ENCODE measurements at places on chromosomes 1 and 21. TPM values are rescaled to one million over a fixed set of nuclear protein-coding genes. Genes with fewer than 3 reads are reported as not detected.

Gene AHCTF1
- 36.4 TPM for total RNA-seq

Gene SLAMF9
- not detected for total RNA-seq

Gene RIPPLY3
- total RNA-seq = 0.17 TPM

Gene AIRE
- 1.3 TPM for total RNA-seq

Gene LCE6A
- not detected for total RNA-seq

Gene C1QA
- total RNA-seq = 5.9 TPM

Gene OR10Z1
- not detected for total RNA-seq

Gene UBXN10
- 0.63 TPM for total RNA-seq

DNA sequence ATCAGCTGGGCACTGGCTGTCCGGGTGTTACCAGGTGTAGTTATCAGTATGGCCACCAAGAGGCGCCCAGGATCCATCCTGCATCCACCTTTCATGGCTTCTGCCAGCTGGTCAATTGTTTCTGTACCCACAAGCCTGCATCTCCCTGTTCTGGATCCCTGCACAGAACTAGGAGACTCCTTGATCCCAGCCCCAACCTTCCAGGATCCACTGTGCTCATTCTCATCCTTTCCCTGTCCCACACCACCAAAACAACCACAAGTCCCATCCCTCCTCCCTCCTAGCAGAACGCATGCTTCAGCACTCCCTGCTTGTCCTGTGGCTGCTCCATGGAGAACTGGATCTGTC is 27.2 kb upstream of the FOXE3 start:
- H3K36me3 ChIP-seq = no peaks in the 10 kb centered on the region
- H3K27me3 ChIP-seq = no peaks in the 10 kb centered on the region
- no peak overlapping the region for H3K4me3 ChIP-seq
- peaks cover 15% of the 10 kb centered on the region for H3K4me1 ChIP-seq
- peak; percentile 73 for DNase-seq

DNA sequence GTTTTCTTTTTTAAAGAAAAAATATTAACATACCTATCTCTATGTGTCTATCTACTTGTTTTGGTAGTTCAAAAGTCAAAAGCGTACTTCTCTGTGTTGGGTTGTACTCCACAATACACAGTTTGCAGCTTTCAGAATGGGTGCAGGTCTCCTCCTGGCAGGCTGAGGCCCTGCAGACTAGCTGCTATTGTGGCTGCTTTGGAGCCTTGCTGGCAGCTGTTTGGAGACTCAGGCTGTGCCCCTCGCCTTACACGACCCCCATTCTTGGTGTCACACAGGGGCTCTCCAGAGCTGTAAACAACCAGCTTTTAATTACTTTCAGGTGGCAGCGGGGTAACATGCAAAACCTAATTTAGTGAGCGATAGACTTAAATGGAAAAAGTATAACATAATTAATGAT is 160.4 kb downstream of the DSCAM start:
- H3K36me3 ChIP-seq = no peaks in the 10 kb centered on the region
- no peaks in the 10 kb centered on the region for H3K27me3 ChIP-seq
- peaks cover 4% of the 10 kb centered on the region for H3K4me1 ChIP-seq
- no peak overlapping the region for H3K4me3 ChIP-seq
- no peak overlapping the region for H3K27ac ChIP-seq
- DNase-seq = no peak

DNA sequence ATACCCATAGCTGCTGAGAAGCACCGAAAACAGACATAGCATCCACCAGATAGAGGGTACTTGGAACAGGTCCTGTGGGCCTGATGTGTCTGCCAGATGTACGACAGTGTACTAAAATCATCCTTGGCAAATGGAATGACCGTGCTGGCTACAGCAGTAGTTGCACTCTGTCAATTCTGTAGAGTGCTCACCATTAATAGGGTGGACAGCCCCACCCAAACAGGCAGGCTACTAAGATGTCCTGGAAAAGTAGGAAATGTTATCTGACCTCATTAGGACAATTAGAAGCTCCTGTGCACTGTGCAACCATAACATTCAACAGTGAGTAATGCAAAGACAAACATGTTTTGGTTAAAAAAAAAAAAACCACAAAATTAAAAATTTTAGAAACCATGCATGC is 106.2 kb downstream of the PTPN14 start:
- no peaks in the 10 kb centered on the region for H3K36me3 ChIP-seq
- no peak for DNase-seq
- H3K27me3 ChIP-seq = no peaks in the 10 kb centered on the region
- no peak overlapping the region for H3K4me3 ChIP-seq
- peaks cover 35% of the 10 kb centered on the region for H3K4me1 ChIP-seq

- no peaks in the 10 kb centered on the region for H3K27me3 ChIP-seq
- no peaks in the 10 kb centered on the region for H3K36me3 ChIP-seq
- H3K4me3 ChIP-seq = no peak overlapping the region
- no peaks in the 10 kb centered on the region for H3K4me1 ChIP-seq
- DNase-seq = no peak
- H3K27ac ChIP-seq = no peak overlapping the region
These were observed 7.0 kb upstream of the CCT8 start for GRCh38 chr21:29080454-29080941.

DNA sequence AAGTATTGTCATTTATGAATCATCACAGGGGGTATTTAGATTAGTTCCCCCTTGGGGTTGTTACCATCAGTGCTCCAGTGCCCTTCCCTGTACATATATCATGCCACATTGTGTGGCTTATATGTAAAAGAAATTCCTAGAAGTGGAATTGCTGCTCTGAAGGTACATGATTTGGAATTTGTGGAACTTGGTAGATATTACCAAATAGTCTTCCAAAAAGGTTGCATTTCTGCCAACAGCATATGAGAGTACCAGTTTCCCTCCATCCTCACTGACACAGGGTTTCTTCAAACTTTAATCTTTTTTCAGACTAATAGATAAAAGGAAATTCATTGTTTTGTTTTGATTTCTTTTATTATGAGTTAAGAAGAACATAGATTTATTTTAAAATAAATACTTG is 41.3 kb downstream of the AKNAD1 start:
- H3K4me3 ChIP-seq = no peak overlapping the region
- H3K4me1 ChIP-seq = peaks cover 22% of the 10 kb centered on the region
- no peaks in the 10 kb centered on the region for H3K27me3 ChIP-seq

DNA sequence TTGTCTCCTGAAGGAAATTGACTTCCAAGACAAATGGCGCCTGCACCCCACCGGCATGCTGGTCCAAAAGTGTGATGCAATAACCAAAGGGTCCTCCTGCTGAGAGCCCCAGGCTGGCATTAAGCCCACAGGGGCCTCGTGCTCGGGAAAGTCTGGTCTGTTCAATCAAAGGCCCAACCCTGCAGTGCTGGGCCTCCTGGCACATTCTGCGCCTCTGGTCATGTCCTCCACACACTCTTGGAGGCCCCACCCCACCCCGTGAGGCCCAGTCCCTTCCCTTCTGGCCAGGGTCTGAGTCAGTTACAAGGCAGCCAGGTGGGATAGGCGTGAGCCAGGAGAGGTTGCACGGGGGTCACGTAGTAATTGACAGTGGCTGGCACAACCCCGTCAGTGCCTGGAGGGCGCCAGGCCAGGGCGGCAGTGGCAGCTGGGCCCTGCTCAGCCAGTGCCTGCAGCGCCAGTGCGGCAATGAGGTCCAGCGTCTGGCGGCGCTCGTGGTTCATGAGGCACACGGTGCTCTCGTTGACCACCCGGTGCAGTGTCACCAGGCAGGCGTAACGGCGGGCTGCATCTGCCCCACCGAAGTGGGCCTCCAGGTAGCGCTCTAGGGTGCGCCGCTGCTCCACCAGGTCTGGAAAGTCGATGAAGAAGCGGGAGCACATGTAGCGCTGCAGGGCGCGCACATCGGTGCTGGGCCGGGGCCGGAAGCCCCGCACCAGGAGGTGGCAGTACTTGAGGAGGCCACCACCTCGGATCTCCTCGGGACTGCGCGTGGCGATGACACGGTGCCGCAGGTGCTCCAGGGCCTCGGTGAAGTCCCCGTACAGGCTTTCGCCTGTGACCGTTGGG is 6.8 kb downstream of the TENT5B start:
- peak; percentile 29 for DNase-seq
- H3K36me3 ChIP-seq = no peaks in the 10 kb centered on the region
- peaks cover 61% of the 10 kb centered on the region for H3K4me1 ChIP-seq
- no peak overlapping the region for H3K4me3 ChIP-seq
- peak overlapping the region; percentile 51 for H3K27ac ChIP-seq

GRCh38 chr1:26010825-26011224 is 10.8 kb upstream of the EXTL1 start:
- DNase-seq = no peak
- no peak overlapping the region for H3K27ac ChIP-seq
- H3K27me3 ChIP-seq = no peaks in the 10 kb centered on the region
- H3K4me3 ChIP-seq = no peak overlapping the region

All from hepatocyte (in vitro differentiated cells).